ENCODE measurements at places on chromosomes 1 and 21.

GRCh38 chr1:167263819-167264464 is 43.3 kb downstream of the POU2F1 start:
- DNase-seq = peak; percentile 37

- no peak for DNase-seq
Measured at GRCh38 chr1:112927462-112927990, 28.5 kb downstream of the SLC16A1 start.

GRCh38 chr1:1907098-1907736 is 7.8 kb upstream of the CALML6 start:
- no peak for DNase-seq

GRCh38 chr1:233379869-233380438 is 52.4 kb downstream of the MAP3K21 start:
- DNase-seq = no peak

- no peak for DNase-seq
Measured at GRCh38 chr1:172883844-172884243, 166.9 kb downstream of the TNFSF18 start.

DNA sequence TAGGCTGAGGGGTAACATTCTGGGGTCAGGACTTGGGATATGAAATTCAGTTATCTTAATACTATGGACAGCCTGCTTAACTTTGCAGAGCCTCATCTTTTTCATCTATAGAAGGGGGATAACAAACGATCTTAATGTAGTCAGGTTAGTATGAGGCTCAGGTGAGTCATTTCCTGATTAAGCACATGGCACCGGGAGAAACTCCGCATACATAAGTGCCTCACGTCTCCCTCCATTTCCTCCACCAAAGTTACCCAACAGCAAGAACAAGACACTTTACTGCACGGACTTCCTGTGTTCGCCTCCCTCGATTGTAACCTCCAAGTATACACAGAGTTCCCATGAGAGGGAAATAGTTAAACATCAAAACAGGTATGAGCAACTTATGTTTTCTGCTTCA is 112.7 kb upstream of the COA6 start:
- peak; percentile 1 for DNase-seq

DNA sequence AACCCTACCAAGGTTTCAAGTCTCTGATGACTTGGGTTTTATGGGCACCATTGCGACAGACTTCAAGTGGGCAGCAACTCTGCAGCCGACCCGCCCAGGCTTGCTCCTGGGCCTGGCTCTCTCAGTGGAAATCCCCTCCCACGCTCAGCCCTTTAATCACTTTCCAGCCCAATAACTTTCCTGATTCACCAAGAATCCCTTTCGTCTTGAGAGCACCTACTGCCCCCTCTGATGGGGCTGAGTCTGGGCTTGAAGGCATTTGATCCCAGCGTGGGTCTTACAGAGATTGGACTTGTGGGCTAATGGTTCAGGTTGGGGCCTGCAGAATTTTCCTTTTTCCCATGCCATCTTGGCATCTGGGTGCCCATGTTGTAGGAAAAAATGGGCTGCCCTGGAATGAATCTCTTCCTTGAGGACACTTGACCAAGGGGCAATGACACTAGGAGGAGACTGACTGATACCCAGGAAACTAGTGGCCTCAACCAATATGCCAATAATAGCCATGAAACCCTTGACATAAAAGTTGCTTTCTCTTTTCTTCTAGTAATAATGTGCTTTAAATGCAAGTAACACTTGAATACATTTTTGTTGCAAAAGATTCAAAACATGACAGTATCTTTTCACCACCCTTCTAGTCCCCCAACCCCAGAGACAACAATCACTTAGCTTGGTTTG is 7.8 kb upstream of the PHLDA3 start:
- DNase-seq = no peak

- DNase-seq = no peak
Measured at GRCh38 chr21:30033441-30033840, 93.6 kb upstream of the GRIK1 start.

DNA sequence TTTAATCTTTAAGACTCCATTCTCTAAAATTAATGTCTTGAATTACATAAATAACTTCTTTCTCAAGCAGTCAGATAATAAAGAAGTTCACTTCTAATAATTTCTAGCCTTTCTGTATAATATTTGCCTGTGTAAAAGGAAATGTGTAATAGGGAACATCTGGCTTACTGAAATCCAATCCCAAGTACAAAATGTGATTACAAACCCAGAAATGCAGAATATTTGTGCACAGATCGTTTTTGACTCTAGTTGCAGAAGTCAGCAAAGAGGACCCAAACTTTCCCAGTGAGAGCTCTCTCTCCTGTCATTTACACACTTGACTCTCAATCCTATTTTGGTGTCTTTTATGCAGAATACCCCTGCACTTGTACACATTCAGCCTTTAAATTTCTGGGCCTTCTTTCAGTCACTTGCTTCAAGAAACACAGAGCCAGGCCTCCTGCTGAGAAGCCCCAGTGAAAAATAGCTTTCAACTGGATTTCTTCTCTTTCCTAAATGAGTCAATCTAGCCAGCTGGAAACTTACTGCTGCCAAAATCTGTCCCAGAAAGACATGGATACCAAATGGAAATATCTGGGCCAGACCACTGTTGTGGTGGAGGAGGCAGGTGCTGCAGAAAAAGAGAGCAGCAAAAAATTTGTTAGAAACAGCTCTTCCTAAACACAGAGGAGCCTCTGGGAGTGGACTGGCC is 68.5 kb upstream of the ADAM30 start:
- DNase-seq = no peak

DNA sequence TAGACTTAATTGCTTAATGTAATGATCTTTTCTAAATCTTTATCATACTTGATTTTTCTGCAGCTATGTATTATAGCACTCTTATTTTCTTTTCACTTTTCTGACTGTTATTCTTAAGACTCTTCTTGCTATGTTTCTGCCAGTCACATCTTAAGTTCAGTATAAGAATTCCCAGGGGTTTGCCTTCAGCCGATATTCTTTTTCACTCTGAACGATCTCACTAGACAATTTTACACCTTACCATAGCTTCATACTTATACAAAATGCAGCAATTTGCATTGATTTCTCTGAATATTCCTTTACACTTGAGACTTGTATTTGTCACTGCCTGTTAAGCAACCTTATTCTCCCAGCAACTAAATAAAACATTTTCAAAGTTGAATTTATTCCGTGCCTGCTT is 242.5 kb upstream of the OLFM3 start:
- DNase-seq = no peak

- no peak for DNase-seq
Measured at GRCh38 chr1:33326785-33327184, 5.9 kb upstream of the A3GALT2 start.

- DNase-seq = no peak
Measured at GRCh38 chr1:194658090-194658439, 1471.7 kb upstream of the B3GALT2 start.

DNA sequence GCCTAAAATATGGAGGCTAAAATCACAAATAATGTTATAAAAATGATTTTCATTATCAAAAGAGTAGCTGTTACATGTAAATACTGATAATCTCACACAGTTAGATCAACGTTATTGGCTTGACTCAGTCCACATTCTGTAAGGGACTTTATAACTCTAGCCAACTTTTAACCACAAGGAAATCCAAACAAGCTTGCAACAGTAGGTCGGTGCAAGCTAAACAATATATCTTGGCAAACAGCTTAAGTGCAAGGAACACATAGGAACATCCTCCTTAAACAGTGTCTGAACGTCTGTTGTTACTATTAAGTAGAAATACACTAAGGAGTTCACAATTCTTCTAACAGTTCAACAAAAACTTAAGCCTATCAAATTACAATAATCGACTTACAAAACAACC is 126.7 kb downstream of the EIF4G3 start:
- no peak for DNase-seq

All from hematopoietic multipotent progenitor cell (in vitro differentiated cells).